Breast epithelium (tissue), 4 donors: ENCODE measurements at places on chromosomes 6 and 20. TPM values are rescaled to one million over a fixed set of nuclear protein-coding genes. Genes with fewer than 3 reads are reported as not detected.

DNA sequence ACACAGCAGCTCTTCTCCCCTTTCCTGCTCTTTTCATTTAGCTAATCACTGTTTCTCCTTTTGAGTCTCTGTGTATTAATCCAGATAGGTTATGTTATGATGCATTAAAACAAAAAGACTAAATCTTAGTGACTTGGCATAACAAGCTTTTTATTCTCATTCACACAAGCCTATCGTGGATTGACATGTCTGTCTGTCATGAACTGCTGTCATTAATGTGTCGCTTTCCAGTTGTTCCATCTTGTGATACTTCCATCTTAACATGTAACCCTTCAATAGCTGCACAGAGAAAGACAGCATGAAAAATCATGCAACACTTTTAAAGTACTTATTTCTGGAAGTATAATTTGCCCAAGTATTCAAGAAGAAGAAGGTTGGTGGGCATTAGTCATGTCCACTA is 128.7 kb downstream of the GRIK2 start:
- DNase-seq, result no peak

DNA sequence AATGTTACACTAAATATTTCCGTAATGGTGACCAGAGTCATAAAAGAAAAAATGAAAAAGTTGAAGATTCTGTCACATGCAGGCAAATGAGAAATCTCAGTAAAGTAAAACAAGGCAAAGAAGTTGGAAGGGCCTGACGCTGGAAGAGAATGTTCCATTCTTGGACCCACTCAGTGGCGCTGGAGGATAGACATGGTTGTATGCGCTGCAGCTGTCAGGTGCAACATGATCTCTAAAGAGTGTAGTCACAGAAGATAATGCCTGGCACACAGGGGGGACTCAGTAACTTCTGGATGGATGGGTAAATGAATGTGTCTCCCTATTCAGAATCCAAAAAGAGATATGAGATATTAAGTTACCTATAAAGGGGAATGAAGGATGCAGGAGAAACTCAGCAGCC is 116.3 kb downstream of the FAXC start:
- DNase-seq, result no peak

GRCh38 chr6:147023581-147023980 is 180.6 kb upstream of the STXBP5 start:
- DNase-seq, result no peak

DNA sequence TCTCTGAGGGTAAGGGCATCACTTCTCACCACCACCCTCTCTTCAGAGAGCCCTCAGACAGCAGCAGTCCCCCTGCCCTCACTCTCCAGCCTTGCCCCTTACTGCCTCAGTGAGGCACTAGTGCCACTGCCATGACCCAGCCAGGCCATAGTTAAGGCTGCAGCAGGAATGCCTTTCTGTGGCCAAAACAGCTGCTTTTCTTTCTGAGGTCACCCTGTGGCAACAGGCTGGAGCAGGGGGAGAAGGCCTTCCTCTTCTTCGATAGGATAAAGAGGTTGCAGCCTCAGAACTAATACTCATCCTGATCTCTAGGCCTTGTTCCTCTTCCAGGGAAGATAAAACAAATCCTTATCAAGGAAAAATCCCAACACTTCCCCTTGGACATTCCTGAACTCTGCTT is 56.8 kb upstream of the ECI2 start:
- DNase-seq, result no peak

GRCh38 chr6:125872259-125872921 is 81.6 kb downstream of the NCOA7 start:
- DNase-seq, result no peak

DNA sequence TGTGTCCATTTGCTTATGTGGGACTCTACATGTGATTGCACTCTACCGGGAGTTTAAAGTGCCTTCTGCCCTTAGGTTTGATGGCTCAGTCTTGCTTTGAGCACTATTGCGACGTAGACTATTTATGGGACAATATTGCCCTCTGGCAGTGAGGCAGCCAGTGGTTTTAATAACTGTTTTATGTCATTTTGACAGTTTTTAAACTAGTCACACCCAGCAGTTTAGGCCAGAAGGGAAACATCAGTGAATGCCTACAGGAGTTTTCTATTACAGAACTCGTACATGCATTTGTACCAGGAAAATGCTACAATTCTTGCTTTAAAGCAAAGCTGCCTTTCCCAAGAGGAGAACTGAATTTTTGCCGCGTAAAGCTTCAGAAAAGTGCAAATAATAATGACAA is 813.7 kb downstream of the KIF16B start:
- no peak for DNase-seq

DNA sequence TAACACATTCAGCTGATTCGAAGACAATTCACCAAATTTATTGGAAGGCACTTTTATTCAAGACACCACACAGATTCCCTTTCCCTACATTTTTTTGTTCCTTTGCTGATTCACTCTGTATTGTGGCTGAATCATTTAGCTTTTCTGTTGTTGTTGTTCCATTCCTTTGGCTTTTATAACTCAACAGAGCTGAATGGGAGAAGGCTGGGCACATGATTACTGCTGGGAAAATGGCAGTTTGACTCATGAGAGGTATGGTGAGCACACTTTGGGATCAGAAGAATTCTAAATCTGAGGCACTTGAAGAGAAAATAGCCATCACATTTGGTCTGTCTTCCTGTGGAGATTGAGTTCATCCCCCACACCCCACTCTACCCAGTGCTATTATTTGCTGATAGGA is 15.7 kb upstream of the SAYSD1 start:
- no peak for DNase-seq

DNA sequence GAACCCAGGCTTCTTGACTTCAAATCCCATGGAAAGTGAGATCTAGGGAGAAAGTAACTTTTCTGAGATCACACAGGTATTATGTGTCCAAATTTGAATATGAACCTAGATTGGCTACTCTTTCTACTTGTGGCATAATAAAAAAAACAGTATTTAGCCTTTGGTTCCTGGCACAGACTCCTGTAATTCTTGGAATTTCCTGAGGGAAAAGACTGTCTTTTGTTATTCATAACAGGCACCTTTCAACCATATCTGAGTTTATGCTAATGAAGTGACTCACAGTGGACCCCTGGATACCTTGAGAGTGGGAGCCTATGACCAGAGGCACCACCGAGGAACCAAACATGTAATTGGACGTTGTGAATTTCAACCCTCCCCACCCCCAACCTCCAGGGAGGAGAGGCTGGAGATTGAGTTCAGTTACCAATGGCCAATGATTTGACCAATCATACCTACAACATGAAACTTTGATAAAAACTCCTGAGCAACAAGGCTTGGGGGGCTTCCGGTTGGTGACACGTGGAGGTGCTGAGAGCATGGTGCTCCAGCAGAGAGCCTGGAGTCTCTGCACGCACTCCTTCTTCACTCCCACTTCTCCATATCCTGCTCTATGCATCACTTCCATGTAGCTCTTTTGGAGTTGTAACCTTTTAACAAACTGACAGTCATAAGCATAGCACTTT is 48.8 kb downstream of the LAMA4 start:
- no peak for DNase-seq

DNA sequence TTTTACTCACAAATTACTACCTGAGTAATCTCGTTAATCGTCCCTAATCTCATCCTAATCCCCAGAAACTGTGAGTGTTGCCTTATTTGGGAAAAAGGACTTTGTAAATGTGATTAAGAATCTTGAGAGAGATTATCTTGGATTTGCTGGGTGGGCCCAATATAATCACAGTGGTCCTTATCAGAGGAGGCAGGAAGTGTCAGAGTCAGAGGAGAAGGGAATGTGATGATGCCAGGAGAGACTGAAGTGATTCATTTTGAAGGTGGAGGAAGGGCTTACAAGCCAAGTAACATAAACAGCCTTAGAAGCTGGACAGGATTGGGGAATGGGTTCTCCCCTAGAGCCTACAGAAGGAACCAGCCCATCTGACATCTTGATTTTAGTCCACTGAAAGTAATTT is 16.7 kb downstream of the RPP21 start:
- DNase-seq, result no peak

- DNase-seq, result no peak
Observed at GRCh38 chr6:27514906-27515495, 42.1 kb upstream of the ZNF184 start.

DNA sequence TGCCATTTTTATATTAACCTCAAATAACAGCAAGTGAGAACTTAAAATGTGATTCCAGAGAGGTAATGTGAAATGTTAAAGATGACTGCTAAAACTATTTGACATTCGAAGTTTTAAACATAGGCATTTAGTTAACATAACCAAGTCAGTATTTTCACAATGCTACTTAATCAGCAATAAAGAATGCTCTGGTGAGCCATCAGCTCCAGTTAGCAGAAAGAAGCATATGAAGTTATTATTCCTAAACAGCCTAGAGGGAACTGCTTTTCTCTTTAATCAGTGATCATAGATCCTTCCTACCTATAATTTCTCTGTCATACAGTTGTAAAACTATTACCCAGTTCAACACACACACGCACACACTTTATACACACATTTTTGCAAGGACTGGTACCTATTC is 60.1 kb downstream of the MMS22L start:
- no peak for DNase-seq

Gene VSTM2L
- 0.44 TPM for total RNA-seq

Gene AKAP12
- total RNA-seq, result 368 TPM

Gene OR12D3
- total RNA-seq, result not detected

Gene SMOC2
- total RNA-seq, result 67.2 TPM

Gene GSTA3
- not detected for total RNA-seq

Gene COL12A1
- 90.9 TPM for total RNA-seq

Gene CSE1L
- 61.6 TPM for total RNA-seq

Gene C6orf89
- 58.7 TPM for total RNA-seq
